ENCODE measurements at places on chromosomes 5 and 9. TPM values are rescaled to one million over a fixed set of nuclear protein-coding genes. Genes with fewer than 3 reads are reported as not detected.

Gene MARCHF11
- 2.1 TPM for total RNA-seq

Gene C5orf34
- total RNA-seq: 24.8 TPM

Gene PCDHA13
- 2.5 TPM for total RNA-seq

Gene SLC4A9
- 0.33 TPM for total RNA-seq

GRCh38 chr5:55141945-55142690 is 17.9 kb upstream of the GPX8 start:
- DNase-seq: no peak

DNA sequence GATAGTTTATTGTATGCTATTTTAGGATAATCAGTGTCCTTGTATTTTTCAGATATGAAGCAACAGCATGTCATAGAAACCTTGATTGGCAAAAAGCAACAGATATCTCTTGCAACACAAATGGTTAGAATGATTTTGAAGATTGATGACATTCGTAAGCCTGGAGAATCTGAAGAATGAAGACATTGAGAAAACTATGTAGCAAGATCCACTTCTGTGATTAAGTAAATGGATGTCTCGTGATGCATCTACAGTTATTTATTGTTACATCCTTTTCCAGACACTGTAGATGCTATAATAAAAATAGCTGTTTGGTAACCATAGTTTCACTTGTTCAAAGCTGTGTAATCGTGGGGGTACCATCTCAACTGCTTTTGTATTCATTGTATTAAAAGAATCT is 14.5 kb downstream of the CCT5 start:
- DNase-seq: no peak

All from H7 (cell line).